GM12878 (cell line): ENCODE measurements at places on chromosomes 5 and 9. TPM values are rescaled to one million over a fixed set of nuclear protein-coding genes. Genes with fewer than 3 reads are reported as not detected.

Gene ZNF618
- total RNA-seq = 0.08 TPM in 2 replicates

Gene EIF4EBP3
- 6.2 and 9.3 TPM in 2 replicates for total RNA-seq

Gene SHISAL2B
- not detected in 2 replicates for total RNA-seq

Gene ADAMTS13
- 1.2 and 2.0 TPM in 2 replicates for total RNA-seq

Gene SH3TC2
- total RNA-seq = not detected in 2 replicates

Gene ALDH1B1
- 32.8 and 36.8 TPM in 2 replicates for total RNA-seq

Gene TRIM36
- not detected in 2 replicates for total RNA-seq

Gene F2RL1
- total RNA-seq = 0.10 and 0.16 TPM in 2 replicates

Gene PRRX2
- total RNA-seq = not detected in 2 replicates

Gene SLC6A19
- 0.03 TPM in 1 of 2 replicates, not detected in the other for total RNA-seq

Gene WDR31
- 0.97 and 1.1 TPM in 2 replicates for total RNA-seq

Gene SYNPO
- 21.0 and 21.8 TPM in 2 replicates for total RNA-seq

Gene ZSWIM6
- 5.9 and 6.2 TPM in 2 replicates for total RNA-seq

Gene ASB6
- 15.1 and 15.2 TPM in 2 replicates for total RNA-seq

Gene TLE1
- total RNA-seq = 0.13 and 0.15 TPM in 2 replicates

Gene FRMPD1
- not detected in 2 replicates for total RNA-seq

Gene PCDH12
- 0.03 TPM in 1 of 2 replicates, not detected in the other for total RNA-seq

Gene SPINK4
- total RNA-seq = not detected in 2 replicates

Gene C7
- 0.82 and 0.90 TPM in 2 replicates for total RNA-seq

Gene SLC46A2
- not detected in 2 replicates for total RNA-seq

Gene SPINK7
- not detected in 2 replicates for total RNA-seq

Gene ENTPD8
- total RNA-seq = not detected in 2 replicates

Gene TUSC1
- total RNA-seq = not detected in 2 replicates
